ENCODE measurements at places on chromosomes 1 and 21. TPM values are rescaled to one million over a fixed set of nuclear protein-coding genes. Genes with fewer than 3 reads are reported as not detected.

DNA sequence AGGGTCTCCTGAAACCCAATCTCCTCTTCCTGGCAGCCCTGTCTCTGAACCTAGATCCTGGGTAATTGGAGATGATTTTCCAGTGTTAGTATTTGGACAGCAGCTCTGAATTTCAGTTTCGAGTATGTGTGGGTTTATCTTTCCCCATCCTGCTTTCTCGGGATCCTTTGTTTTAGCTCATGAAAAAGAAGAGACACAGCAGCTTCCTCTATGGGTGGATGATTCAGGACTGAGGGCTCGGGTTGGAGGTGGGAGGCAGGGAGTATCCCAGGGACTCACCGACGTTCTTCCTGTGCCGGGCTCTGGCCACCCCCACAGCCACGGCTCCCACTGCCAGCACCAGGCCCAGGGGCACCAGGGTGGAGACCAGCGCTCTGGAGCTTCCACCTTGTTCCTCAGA, 10.4 kb upstream of the FCMR start:
- no peak for DNase-seq

GRCh38 chr1:168136709-168137514, at the start of gene GPR161:
Gene GPR161, minus strand, starts transcription at chr1:168136930. Its CDS starts 32,080 bp downstream, at chr1:168104850.
- DNase-seq, result no peak

GRCh38 chr1:193066606-193067005, 7.2 kb downstream of the RO60 start:
- DNase-seq, result no peak

KRTAP10-7 gene
- not detected for total RNA-seq

- DNase-seq, result no peak
Measured at GRCh38 chr1:246677842-246678241, 46.4 kb upstream of the SCCPDH start.

SLC25A33 gene
- 13.9 TPM for total RNA-seq

FCMR gene
- total RNA-seq, result 0.47 TPM

DNA sequence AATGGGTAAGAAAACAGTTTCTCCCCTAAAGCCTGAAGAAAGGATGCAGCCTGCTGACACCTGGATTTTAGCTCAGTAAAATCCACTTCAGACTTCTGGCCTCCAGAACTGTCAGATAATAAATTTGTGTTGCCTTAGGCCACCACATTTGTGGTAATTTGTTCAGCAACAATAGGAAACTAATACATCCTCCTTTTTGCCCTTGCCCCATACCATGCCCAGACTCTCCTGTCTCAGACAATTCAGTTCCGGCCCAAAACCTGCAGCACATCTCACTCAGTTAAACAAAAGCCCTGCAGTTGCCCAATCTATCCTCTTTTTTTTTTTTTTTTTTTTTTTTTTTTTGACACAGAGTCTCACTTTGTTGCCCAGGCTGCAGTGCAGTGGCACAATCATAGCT, 25.8 kb downstream of the SMIM12 start:
- no peak for DNase-seq

DNA sequence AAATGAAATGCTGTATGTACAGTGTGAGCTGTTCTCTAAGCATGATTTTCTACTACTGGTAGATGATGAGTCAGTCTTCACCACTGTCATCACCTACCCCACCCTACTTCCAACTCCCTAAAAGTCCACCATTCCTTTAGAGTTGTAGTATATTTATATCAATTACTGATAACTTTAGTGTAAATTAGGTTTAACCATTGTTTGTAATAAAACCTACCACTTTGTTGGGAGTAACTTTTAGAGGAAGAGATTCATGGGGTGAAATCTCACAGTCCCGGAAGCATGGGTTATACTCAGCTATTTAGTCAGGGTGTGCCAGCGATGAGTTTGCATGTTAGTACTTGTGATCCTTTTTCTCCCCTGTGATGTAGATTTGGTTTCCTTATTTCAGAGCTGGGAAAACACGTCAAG, 17.1 kb downstream of the MORC3 start:
- DNase-seq, result no peak

FCRL6 gene
- total RNA-seq, result not detected

- DNase-seq, result no peak
Measured at GRCh38 chr1:222979561-222979960, 163.5 kb downstream of the TLR5 start.

GRCh38 chr21:25385341-25385740, 221.9 kb downstream of the MRPL39 start:
- DNase-seq, result no peak

SPRR5 gene
- not detected for total RNA-seq

TNFSF4 gene
- total RNA-seq, result 1.6 TPM

LRIF1 gene
- total RNA-seq, result 21.1 TPM

GRCh38 chr1:210910020-210910575, 223.8 kb downstream of the KCNH1 start:
- no peak for DNase-seq

FNDC5 gene
- 17.0 TPM for total RNA-seq

DNA sequence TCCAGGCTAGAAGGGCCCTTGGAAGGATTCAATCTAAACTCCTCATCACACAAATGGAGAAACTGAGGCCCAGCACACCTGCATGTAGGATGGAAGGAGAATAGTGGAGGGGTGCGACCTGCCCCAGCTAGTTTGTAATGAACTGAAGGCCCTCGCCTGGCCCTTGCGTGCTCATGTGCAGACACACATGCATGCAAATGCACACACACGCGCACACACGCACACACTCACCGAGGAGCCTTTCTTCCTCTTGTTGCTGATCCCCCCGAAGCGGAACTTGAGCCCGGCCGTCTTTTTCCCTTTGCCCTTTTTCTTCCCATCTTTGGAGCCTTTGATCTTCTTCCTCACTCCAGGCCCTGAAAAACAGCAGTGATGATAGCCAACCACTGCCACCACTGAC, 27.9 kb downstream of the CHD5 start:
- DNase-seq, result no peak

AIM2 gene
- total RNA-seq, result 23.4 TPM

Data from occipital lobe (tissue), 3 donors.